ENCODE measurements at places on chromosomes 7 and 10.

GRCh38 chr7:22234227-22234626 is 122.7 kb downstream of the RAPGEF5 start:
- no peak for DNase-seq

DNA sequence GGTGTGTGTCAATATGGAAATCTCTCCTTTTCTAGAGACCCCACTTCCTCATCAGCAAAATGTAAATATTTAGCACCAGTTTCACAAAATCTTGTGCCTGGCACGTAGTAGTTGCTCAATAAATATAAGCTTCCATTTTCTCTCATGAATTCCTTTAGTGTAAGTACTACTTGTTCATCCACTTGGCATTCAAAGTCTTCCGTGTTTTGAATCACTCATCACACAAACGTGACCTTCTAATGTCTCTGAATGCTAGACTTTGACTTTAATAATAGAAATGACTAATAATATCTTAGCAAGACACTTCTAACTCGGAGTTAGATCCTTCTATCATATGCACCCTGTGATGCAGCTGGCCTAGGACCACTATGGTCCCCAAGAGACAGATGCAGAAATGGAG is 168.7 kb upstream of the ZNF32 start:
- no peak for DNase-seq

GRCh38 chr10:34689053-34689452 is 126.0 kb downstream of the PARD3 start:
- DNase-seq, result no peak

DNA sequence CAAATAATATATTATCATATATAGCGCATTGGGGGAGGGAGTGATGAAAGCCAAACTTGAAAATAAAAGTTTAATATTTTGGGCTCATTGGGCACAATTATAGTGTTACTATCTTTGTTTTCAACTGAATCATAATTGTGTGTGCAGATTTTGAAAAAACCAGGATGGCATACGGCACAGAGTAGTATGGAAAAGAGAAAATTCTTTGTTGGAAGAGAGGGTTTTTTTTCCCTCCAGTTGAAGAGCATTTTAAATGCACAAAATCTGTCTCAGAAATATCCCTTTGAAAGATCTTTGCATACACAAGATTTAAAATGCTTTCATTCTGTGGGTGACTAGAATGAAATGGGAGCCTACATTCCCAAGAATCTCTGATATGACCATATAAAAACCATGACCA is 269.6 kb downstream of the EXOC4 start:
- DNase-seq, result no peak

DNA sequence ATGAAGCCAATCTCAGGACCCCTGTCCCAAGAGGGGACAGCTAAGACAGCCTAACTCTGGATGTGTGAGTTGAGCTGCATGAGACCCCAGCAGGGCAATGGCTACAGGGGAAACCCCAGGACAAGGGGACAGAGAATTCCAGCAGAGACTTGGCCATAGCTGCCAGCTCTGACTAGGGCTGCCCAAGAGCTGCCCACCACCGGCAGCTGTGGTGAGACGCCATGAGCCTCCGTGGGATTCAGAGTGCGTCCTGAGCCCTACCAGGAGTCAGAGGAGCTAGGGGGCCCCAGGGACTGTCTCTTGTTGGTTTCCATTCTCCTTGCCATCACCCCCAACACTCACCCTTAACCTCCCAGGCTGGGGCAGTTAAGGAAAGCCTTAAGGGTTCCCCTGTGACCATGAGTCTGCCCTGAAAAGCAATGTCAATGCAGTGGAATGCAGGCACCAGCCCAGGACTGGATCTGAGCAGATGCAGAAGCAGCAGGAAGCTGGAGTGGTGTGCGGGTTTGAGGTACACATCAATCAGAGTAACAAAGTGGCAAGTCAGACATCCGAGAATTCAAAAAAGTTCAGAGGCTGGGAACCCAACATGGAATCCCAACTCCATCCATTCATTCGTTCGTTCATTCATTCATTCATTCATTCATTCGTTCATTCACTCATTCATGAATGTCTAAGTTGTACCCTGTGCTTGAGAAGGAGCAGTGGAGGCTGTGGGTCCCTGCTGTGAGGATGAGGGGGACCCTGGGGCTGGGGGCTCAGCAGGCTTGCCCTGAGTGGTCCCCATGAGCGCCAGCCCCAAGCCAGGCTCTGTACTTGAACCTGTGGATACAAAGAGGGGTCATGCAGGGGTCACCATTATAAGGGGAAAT is 52.9 kb downstream of the C10orf120 start:
- no peak for DNase-seq

DNA sequence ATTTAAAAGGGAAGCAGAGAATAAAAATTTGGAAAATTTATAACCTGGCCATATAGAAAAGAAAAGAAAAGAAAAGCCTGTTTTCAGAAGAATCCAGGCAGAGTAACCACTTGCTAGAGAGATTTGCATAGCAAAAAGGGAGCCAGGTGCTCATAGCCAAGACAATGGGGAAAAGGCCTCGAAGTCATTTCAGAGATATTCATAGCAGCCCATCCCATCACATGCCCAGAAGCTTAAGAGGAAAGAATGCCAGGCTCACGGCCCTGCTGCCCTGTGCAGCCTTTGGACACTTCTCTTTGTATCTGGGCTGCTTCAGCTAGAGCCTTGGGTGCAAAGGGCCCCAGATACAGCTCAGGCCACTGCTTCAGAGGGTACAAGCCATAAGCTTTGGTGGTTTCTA is 159.8 kb downstream of the CCDC7 start:
- DNase-seq, result no peak

GRCh38 chr10:85916994-85917573 is 449.5 kb downstream of the GRID1 start:
- DNase-seq, result no peak
